NCI-H2171 (cell line): ENCODE measurements at places on chromosomes 6 and 20.

GRCh38 chr20:4119854-4120209, 104.5 kb upstream of the RNF24 start:
- DNase-seq: no peak

- no peak for DNase-seq
Observed at GRCh38 chr6:19042420-19042819, 655.3 kb downstream of the RNF144B start.

DNA sequence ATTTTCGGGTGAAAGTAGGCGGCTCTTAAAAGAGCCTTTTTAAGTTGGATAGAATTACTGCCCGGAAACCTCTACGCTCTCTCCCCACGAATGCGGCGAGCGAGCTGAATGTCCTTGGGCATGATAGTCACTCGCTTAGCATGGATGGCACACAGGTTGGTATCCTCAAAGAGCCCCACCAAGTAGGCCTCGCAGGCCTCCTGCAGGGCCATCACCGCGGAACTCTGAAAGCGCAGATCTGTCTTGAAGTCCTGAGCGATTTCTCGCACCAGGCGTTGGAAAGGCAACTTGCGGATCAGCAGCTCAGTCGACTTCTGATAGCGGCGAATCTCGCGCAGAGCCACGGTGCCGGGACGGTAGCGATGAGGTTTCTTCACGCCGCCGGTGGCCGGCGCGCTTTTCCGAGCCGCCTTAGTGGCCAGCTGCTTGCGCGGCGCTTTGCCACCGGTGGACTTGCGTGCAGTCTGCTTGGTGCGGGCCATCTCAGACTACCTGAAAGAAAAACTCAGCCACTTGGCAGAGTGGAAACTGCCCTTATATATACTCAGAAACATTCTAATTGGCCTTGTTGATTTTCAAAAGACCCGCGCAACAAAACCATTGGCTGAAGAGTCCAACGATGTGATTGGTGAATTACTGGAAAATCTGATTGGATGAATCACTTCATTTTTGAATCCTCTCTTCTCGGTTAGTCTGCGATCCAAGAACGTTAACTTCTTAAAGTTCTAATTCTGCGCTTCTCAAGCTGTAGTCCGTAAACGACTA, 93.9 kb upstream of the BTN3A2 start:
- DNase-seq: peak; percentile 89

- DNase-seq: no peak
Observed at GRCh38 chr6:153073841-153074240, 57.2 kb downstream of the RGS17 start.

DNA sequence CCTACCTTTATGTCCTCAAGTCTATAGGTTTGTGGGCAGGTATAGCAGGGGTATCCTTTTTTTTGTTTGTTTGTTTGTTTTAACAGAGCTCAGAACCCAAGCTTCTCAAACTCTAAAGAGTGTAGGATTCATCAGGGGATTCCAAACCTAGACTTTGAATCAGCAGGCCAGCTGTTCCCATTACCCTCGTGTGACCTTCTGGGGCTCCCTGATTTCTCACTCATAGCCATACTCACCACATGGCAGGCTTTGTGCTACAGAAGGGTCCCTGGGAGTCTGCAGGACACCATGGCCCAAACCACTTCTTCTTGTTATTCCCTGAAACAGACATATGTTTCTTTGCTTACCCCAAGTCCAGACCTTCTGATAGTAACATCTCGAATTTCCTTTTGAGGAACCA, 350.8 kb upstream of the TSHZ2 start:
- DNase-seq: no peak
